Aorta (tissue), 5 donors: ENCODE measurements at places on chromosomes 16 and 17. TPM values are rescaled to one million over a fixed set of nuclear protein-coding genes. Genes with fewer than 3 reads are reported as not detected.

DNA sequence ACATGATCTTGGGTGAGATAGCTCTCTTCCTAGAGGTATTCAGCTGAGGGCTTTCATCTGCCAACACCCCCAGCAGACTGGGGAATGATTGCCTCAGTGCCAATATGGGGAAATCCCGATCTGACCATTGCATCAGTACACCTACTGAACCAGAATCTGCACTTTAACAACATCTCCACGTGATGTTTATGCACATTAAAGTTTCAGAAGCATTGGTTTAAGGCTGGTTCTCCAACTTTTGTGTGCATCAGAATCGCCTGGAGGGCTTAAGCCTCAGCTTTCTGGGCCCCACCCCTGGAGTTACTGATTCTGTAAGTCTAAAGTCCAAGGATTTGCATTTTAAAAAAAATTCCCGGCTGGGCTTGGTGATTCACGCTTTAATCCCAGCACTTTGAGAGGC lies 123.6 kb upstream of the MED13 start:
- no peak for DNase-seq

DNA sequence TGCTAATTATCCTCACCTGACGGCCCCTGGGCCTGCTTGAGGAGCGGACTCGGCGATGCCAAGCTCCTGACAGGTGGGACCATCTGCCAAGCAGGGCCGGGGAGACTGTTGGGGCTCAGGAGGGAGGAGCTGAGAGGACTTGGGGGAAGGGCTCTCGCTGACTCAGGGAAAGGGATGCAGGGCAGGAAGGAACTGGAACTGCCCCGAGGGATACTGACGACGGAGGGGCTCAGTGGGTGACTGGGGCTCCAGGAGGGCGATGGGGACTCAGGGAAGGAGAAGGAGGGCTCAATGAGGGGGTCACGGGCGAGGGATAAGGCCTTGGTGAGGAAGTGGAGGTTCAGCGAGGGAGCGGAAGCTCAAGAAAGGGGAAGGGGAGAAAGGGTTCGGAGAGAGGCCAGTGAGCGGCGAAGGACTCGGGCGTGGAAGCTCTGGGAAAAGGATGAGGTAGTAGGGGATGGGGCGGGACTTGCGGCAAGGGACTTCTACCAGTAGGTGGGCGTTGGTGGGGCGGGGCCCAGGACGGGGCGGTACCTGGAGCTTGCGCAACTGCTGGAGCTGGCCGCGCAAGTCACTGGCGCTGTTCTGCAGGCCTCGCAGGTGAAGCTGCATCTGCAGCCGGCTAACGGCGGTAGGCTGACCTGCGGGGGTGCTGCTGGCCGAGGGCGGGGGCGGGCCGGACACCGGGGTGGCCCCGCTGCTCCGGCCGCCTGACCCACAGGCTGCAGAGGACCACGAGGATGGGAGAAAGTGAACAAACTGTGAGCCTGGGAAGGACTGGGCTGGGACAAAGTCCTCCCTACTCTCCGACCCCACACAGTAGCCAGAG lies 46.5 kb downstream of the SRCIN1 start:
- peak; percentile 93 for DNase-seq

- DNase-seq, result no peak
Observed at GRCh38 chr16:57258910-57259475, 13.9 kb downstream of the ARL2BP start.

The BRICD5 gene
- 6.0 TPM for total RNA-seq
